ENCODE measurements at places on chromosomes 5 and 9.

- no peak for DNase-seq
These were observed 2068.0 kb downstream of the MAT2B start for GRCh38 chr5:165573445-165573844.

GRCh38 chr5:113031104-113031503 is 54.5 kb downstream of the DCP2 start:
- DNase-seq: no peak

DNA sequence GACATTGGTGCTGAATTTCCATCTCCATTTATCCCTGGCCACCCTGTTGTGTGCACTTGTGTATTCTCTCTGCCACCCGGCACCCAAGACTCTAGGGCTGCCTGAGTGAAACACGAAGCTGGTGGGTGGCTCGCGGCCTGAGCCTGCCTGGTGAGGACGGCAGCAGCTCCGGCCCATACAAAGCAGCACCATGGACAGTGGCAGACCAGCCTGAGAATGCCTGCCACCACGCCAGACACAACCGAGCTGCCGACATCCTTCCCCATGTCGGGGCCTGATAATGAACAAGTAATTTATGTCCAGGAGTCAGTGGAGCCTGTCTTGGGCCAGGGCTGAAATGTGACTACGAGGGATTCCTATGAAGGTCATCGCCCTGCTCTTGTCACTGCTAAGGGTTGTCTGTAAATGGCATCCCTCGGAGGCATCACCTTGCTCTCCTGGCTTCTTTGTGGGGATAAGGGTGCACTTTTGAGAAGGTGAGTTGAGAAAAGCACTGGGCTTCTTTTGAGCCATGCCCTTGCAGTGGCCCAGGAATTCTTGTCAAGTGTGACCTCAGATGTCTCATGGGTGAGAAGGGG is 175.7 kb downstream of the MELK start:
- DNase-seq: peak; percentile 13

- no peak for DNase-seq
These were observed 673.0 kb downstream of the ELAVL2 start for GRCh38 chr9:23153058-23153457.

DNA sequence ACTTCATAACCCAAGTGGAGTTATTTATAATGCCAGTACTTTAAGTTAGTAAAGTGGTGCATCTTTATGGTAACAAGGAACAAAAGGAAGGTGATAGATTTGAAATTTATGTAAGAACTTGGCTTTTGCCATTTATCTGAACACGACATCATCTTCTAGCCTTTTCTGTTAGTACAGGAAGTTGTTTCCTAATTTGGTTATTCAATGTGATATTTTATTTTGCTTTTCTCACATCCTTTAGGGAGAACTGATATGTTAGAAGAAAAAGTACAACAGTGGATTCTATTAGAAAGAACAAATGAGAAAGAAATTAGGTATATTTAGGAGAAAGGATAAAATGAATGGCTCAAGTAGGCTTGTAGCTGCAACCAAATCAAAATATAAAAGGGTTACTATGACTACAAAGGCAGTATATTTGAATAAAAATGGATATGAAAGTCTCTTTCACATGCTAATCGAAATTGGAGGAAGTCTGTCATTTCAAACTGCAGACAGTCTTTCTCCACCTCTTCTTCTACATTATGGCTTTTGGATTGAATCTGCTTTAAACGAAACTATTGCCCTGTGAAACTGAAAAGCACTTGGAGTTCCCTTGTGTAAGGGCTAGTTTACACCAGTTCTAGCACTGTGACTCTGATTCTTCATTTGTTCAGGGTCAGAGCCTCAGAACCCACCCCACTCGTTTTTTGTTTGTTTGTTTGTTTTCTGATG is 18.5 kb upstream of the SLC24A2 start:
- no peak for DNase-seq

DNA sequence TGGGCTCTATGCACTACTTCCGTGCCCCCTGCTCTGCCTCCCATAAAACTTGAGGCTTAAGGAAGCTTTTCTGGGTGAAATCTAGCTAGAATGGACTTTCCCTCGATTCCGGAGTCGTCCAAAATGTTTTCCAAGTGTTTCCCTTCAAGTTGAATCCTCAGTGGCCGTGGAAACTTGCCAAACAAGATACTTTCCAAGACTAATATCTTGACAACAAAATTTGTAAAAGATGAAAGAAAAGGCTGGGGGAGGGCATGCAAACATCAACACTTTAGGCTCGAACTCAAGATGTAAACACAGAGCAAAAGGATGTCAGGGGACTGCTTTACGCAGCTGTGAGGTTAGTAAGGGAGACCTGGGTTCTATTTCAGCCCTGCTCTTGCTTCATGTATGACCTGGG is 482.8 kb upstream of the KLF4 start:
- DNase-seq: no peak

- DNase-seq: no peak
These were observed 25.7 kb upstream of the EEIG1 start for GRCh38 chr9:128006332-128006996.

- DNase-seq: no peak
These were observed 161.9 kb upstream of the ACOT12 start for GRCh38 chr5:81555865-81556264.

DNA sequence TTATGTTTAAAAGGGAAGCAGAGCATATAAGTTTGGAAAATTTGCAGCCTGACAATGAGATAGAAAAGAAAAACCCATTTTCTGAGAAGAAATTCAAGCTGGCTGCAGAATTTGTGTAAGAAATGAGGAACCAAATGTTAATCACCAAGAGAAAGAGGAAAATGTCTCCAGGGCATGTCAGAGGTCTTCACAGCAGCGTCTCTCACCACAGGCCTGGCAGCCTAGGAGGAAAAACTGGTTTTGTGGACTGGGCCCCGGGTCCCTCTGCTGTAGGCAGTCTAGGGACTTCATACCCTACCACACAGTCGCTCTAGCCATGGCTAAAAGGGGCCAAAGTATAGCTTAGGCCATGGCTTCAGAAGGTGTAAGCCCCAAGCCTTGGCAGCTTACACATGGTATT is 32.1 kb upstream of the HSD17B4 start:
- no peak for DNase-seq
